ENCODE measurements at places on chromosomes 6 and 20. TPM values are rescaled to one million over a fixed set of nuclear protein-coding genes. Genes with fewer than 3 reads are reported as not detected.

The PACSIN1 gene
- not detected for total RNA-seq

- DNase-seq = peak; percentile 46
Observed at GRCh38 chr6:45951321-45952167, 64.1 kb downstream of the CLIC5 start.

DNA sequence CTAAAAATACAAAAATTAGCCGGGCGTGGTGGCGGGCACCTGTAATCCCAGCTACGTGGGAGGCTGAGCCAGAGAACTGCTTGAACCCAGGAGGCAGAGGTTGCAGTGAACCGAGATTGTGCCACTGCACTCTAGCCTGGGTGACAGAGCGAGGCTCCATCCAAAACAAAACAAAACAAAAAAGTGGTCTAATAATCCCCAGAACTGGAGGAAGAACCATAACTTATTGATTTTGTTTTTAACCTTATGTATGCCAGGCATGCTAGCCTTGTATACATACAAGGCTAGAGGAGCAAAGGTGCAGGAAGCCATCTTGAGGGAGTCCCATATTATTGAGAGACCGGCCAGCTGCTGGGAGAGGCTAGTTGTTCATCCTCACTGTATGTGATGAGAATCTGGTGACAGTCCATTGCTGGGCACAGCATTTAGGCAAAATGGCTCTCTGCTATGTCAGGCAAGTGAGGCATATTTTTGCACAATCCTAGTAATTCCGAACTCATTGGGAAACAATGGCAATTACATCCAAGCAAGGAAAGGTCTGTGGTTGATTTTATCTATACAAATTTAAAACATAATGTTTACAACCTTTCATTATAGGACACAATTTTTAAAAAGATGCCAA is 18.0 kb downstream of the HFE start:
- no peak for DNase-seq

DNA sequence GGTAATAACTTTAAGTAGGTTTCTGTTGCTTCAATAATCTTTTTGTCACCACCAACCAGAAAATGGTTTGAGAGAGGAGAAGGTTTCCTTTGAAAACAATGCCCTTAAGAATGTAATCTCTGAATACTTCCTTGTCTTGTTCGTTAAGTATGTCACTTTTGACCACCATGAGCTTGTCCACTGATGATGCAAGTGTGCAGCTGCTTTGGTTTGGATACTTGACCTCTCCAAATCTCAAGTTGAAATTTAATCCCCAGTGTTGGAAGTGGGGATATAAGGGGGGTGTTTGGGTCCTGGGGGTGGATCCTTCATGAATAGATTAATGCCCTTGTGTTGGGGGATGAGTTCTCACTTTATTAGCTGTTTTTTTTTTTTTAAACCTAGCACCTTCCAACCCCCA is 985.4 kb downstream of the EPHA7 start:
- no peak for DNase-seq

GRCh38 chr6:34057790-34058189 is 88.1 kb downstream of the GRM4 start:
- no peak for DNase-seq

DNA sequence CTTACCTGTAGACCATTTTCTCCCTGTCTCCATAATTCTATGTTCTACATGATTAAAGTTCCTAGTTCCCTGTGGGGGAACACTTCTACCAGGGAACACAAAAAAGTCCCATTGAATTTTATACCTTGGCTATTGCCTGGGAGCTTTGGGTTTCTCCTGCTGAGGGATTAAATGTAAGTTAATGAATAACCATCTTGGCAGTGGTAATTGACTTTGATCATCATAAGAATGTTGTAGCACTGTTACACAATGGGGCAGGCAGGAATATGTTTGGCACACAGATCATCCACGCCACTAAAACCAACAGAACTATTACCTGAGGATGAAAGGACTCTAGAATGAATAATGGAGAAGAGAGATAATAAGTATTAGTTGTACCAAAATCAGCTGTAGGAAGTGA is 1106.2 kb upstream of the GJE1 start:
- no peak for DNase-seq

DNA sequence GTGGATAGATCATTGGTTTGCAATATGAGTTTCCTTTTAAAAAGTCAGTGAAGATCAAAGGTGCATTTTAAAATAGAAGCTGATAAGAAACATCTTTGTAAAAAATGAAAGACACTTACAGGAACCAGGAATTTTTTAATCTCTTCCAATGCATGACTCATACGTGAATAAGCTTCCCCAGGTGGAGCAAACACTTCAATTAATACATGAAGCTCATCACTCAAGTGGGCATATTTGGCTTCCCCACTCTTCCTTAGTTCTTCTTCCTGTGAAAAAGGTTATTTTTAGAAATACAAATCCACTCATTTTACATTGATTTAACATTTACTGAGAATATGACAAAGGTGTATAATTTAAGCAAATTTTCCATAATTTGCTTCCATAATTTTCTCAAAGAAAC is 308.1 kb downstream of the KHDRBS2 start:
- DNase-seq = no peak

The DBNDD2 gene
- total RNA-seq = 3.9 TPM

The RSPO3 gene
- 15.4 TPM for total RNA-seq

The DACT2 gene
- not detected for total RNA-seq

DNA sequence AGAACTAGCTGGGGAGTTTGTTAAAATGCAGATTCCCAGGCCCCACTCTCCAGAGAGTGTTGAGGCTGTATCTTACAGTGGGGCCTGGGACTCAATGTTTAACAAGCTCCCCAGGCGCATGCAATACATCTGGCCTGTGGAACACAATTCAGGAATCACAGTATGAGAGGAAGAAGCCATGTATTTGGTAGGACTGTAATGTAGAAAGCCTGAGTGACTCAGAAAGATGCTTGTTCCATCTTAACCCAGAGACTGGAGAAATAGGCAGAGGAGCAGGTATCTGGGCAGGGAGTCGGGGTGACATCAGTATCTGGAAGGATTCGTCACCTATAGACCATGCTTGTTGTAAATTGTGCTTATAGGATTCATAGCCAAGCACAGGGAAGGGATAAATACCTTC is 90.5 kb downstream of the UNC5CL start:
- DNase-seq = peak; percentile 5

DNA sequence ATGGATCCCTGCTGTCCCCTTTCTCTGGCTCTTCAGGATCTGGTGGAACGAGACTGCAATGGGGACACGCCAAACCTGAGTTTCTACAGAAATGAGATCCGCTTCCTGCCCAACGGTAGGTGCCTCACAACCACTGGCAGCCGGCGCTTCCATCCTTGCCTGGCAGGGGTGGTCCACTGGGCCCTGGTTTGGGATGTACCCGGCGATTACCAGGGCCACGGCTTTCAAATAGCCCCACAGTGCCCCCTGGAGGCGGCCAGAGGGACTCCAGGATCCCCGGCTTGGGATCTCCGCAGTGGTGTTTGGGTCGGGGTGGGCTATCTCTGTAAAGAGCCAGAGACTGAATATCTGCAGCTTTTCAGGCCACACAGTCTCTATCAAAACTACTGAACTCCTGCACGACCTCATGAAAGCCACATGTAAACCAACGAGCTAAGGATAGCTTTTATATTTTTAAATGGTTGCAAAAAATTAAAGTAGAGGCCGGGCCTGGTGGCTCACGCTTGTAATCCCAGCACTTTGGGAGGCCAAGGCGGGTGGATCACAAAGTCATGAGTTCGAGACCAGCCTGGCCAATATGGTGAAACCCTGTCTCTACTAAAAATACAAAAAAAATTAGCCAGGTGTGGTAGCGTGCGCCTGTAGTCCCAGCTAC is 3.7 kb downstream of the OGFR start:
- DNase-seq = peak; percentile 61

DNA sequence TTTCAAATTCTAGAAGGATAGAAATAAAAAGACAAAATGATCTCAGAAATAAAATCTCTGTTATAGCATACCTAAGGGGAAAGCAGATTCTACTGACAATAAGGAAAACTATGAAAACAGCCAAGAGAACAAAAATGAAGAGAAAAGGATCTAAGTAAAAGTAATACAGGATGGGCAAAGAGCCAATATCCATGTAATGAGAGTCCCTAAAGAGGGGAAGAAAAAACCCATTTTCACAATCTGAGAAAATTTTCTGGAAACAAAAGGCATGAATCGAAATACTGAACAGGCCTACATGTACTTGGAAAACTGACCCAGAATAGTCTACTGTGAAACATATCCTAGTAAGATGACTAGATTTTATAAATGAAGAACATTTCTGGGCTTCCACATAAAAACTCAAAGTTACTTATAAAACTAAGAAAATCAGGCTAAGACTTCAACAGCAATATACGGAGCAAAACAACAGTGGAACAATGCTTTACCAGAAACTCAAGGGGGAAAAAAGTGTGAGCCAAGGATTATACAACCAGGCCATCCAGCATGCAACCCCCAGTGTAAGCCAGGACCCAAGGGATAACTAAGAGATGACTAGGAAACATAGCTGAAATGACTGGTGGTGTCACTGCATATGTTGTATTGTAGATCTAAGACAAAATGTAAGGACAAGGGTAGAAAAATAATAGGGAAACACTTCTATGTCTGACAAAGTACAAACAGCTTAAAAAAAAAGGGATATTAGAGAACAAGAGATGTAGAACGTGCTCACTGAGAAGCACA is 10.2 kb downstream of the NAPB start:
- no peak for DNase-seq

The CALHM4 gene
- total RNA-seq = not detected

DNA sequence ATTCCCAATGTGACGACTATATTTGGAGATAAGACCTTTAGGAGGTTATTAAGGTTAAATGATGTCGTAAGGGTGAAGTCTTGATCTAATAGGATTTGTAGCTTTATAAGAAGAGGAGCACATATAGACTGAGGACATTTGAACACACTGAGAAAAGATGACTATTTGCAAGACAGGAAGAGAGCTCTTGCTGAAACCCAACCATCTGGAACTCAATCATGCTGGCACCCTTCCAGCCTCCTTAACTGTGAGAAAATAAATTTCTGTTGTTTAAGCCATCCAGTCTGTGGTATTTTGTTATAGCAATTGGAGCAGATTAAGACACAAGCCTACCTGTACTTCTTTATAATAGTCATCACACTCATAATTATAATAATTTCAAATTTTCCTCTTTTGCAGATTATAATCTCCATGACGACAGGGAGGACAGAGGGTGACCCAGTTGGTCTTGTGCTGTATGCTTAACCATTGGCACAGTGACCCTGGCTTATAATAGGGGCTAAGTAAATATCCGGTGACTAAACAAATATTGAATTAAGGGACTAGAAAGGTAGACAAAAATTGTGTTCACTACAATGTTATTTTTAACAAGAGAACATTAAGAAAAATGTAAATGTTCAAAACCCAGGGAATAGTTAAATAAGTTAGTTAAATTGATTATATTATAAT is 206.4 kb upstream of the HDDC2 start:
- peak; percentile 19 for DNase-seq

DNA sequence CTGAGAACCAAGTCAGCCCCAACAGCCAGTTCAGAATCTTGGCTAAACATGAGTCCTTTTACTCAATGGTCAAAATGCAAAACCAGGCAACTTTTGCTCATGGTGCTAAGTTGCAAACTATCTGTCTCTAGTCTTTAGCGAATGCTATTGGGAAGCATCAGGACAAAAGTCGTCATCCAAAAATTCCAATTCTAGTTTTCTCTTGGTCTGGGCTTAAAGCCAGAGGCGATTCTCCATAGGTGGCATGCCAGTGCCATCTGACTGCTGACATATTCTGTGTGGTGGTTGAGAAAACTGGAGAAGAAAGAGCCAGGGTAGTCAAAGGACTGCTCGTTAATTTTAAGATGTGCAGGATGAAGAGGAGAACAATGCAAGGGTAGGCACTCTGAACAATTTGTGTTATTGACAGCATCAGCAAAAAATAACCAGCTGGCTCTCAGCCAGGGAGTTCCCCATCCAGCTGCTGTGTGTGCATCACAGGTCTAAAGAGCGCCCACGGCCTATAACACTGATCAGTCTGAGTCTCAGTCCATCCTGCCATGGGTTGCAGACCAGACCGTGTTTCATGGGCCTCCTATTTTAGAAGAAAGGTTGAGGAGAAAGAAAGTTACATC is 313.6 kb downstream of the ALDH8A1 start:
- no peak for DNase-seq

DNA sequence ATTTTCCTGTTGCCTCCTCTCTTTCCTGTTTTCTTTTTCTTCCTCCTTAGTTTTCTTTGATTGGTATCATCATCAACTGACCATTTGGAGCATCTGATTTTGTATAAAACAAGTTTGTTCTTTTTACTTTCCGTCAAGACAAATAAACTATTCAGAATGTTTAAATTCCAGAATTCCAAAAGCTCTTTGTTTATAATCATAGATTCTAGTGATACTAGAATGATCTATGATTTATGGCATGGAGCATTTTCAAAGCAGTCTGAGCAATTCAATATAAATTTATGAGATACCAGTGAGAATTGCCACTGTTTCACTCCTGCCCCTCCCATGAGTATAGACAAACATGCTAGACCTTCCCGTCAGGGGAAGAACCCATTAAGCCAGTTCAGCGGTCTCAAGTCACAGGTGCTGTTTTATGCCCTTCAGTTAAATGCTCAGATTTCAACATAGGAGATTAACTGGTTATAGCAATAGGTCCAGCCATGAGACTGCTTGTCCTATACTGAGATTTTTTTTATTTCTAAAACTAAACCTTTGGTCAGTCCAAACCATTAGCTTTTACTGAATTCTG is 60.7 kb downstream of the GRIK2 start:
- no peak for DNase-seq

DNA sequence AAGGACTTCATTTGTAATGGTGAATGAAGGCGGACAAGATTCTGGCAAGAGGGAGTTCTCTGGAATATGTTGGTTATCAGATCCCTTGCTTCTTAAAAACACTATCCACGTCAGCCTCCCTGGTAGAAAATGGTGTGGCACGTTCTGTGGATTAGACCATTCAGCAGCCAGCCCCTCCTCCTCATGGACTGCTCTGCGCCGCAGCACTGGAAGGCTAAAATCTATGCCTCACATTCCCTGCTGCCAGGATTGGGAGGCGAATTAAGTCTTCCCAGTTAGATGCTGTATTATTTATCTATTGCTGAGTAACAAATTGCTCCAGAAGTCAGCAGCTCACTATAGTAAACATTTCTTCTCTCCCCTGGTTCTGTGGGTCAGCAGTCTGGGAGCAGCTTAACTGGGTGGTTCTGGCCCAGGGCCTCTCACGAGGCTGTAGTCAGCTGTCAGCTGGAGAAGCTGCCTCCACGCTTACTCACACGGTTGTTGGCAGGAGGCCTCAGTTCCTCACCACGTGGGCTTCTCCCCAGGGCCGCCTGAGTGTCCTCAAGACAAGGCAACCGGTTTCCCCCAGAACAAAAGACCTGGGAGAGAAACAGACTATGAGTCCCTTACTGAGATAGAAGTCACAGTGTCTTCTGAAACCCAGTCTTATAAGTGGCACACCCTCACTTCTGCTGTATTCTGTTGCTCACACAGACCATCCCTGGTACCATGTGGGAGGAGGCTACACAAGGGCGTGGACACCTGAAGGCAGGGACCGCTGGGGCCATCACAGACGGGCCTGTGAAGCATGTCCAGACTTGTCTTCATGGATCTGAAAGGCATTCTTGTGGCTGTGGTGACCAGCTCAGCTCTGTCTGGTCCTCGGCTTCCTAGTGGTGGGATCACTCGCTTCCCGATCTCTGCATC is 101.0 kb downstream of the NRN1 start:
- DNase-seq = peak; percentile 85

- DNase-seq = peak; percentile 88
Observed at GRCh38 chr6:166005944-166006899, 161.4 kb downstream of the TBXT start.

GRCh38 chr20:39983655-39984054 is 705.4 kb downstream of the MAFB start:
- DNase-seq = no peak

GRCh38 chr6:135148889-135149288 is 32.2 kb upstream of the MYB start:
- DNase-seq = no peak

- DNase-seq = no peak
Observed at GRCh38 chr6:18380851-18381250, 6.3 kb upstream of the RNF144B start.

The GABRR1 gene
- not detected for total RNA-seq

The DEF6 gene
- 0.51 TPM for total RNA-seq

All from fibroblast of lung (primary cell).